PC-9 (cell line): ENCODE measurements at places on chromosomes 12 and 14. TPM values are rescaled to one million over a fixed set of nuclear protein-coding genes. Genes with fewer than 3 reads are reported as not detected.

P2RX2 gene
- total RNA-seq, result not detected in 2 replicates

GRCh38 chr14:25406818-25407217 lies 356.9 kb upstream of the STXBP6 start:
- no peak for DNase-seq

DNA sequence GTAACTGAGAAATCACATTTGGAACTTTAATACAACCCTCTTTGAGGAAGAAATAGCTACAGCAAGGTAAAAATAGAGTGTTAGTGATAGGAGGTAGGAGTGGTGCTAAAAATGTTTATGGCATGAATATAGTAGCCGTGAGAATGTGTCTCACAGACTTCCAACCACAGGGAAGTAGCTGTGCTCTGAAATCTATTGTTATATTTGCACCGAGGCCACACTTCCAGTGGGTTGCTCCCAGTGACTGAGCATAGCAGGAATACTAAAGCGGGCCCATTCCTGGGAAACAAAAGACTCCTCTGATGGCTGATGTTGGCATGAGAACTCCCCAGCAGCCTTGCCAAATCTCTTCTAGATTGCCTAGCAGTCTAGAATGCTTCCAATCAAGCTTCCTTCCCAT lies 174.1 kb upstream of the PLXNC1 start:
- DNase-seq, result no peak

DNA sequence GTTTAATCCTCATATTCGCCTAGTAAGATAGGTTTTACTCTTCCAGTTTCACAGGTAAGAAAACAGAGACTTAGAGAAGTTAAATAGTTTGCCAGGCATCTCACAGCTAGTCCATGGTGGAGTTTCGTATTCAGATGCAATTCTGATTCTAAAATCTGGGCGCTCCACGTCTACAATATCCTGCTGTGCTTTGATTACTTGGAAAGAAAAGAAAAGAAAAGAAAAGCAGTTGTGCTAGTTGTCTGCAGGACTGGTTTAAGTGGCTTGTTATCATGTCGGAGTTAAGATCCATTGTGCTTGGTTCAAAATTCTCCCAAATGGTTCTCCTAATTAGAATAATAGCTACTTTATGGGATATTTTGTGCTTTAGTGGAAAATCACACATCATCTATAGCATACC lies 18.6 kb downstream of the AKAP3 start:
- DNase-seq, result no peak

- DNase-seq, result no peak
These were observed 693 bp downstream of the MAP3K9 start for GRCh38 chr14:70808416-70809224.
